ENCODE measurements at places on chromosomes 2 and 18.

GRCh38 chr18:58429442-58429841 is 199.4 kb downstream of the ALPK2 start:
- DNase-seq = no peak

DNA sequence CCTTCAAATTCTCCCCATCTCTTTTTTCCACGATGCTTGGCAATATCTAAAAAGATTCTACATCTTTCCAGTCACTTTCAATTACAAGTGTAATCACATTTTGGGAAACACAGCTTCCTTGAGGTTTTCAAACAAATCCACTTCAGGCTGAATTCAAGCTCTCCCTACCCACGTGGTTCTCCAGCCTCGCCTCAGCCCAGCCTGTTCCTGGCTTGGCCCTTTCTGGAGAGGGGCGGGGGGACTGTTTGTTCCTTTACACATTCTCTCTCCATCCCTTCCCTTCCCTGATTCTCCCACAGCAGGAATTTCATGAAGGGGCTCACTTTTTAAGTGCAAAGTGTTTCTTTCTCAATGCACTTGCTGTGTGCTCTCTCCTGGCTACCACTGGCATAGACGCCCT is 226.3 kb upstream of the SOX11 start:
- DNase-seq = no peak

GRCh38 chr2:192313773-192314172 is 119.0 kb upstream of the TMEFF2 start:
- DNase-seq = no peak

- no peak for DNase-seq
These were observed 172.6 kb downstream of the HAUS1 start for GRCh38 chr18:46276748-46277147.

GRCh38 chr18:39772155-39772919 is 2182.7 kb upstream of the PIK3C3 start:
- DNase-seq = no peak

GRCh38 chr18:59621027-59621426 is 76.2 kb downstream of the CCBE1 start:
- DNase-seq = no peak

- DNase-seq = no peak
These were observed 7.1 kb downstream of the PCBP1 start for GRCh38 chr2:70094171-70094977.

DNA sequence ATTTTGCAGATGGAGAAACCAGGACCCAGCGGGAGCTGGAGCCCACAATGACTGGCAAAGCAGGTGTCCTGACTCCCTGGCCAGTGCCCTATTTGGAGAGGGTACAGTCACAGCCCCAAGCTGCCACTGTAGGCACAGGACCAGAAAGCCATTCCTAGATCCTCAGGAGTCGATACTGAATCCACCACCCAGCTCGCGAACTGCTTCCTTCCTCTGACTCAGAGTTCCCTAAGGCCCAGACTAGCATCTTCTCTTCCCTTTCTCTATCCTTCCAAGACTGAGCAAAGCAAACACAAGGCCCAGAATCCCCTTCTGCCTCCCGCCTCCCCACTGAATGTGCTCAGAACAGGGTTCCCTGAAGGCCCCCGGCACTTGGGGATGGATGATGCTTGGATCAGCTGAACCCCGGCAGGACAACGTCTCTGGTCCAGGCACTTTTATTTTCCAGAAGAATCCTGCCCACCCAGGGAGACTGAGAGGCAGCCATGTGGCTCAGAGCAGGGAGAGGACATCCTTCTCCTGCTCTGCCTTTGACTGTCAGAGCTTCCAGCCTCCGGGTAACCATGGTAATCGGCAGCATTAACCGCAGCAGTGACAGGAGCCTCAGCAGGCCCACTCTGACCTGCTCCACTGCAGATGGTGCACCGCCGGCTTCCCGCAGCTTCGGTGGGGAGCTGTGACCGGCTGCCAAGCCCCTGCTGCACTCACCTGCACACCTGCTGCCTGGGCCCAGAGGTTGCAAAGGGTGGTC is 34.8 kb upstream of the KLHL29 start:
- no peak for DNase-seq

DNA sequence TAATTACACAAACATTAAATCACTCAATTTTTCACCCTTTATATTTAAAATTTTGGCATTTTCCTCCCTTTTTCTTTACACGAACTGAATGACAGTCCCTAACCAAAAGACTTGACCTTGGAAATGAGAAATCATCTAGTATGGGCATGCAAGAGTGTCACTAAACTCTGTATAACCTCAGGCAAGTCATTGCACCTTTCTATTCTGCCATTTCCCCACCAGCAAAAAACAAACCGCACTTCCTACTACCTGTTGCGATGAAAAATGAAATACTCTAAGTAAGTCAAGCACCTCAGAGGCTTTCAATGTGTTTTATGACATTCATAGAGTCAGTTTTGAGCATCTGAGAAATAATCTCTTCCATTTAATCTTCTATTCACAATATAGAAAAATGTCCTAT is 44.1 kb downstream of the ANKRD44 start:
- no peak for DNase-seq

DNA sequence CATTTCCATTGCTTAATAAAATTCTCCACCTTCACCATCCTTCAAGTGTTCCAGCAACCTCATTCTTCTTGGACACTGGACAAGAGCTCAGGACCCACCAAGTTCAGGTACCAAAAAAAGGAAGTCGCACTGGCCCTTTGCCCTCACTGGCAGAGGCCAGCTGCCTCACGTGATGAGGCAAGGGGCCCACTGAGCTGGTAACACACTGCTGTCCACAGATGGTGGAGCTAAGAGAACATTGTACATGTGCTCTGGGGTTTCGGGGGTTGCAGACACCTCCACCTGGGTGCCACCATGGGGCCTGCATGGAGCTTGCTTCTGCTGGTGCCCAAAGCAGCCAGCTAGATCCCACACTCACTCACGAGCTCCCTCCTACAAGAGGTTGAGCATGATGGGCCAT is 71.3 kb downstream of the SCG2 start:
- no peak for DNase-seq

DNA sequence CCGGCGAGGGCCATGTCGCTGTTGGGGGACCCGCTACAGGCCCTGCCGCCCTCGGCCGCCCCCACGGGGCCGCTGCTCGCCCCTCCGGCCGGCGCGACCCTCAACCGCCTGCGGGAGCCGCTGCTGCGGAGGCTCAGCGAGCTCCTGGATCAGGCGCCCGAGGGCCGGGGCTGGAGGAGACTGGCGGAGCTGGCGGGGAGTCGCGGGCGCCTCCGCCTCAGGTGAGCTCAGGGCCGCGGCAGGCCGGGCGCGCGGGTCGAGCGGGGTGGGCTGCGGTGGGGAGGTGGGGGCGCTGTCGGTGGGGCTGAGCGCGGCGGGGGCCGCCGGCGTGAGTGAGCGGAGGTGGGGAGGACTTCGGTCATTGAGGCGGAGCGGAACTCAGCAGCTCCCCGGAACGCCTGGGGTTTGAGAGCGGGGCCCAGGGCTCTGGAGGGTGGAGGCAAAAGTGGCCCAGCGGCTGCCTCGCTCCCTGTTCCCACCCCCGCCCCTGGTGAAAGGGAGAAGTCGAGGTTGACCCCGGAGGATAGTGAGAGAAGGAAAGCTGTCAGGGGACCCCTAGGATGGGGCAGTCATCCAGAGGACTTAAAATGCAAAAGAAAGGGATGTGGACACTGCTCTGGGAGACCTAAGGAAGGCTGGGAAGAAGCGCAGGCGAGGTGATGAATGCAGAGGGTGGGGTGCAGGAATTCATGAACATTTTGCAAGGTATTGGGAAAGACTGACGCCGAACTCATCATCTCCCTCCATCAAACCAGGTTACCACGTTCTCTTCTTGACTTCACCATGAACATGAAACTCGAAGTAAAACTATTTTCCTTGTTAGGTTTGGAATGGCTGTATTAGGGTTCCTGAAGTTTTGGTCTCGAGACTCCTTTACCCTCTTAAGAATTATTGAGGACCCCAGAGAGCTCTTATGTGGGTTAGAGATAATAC is 633 bp downstream of the MALT1 start:
- no peak for DNase-seq

DNA sequence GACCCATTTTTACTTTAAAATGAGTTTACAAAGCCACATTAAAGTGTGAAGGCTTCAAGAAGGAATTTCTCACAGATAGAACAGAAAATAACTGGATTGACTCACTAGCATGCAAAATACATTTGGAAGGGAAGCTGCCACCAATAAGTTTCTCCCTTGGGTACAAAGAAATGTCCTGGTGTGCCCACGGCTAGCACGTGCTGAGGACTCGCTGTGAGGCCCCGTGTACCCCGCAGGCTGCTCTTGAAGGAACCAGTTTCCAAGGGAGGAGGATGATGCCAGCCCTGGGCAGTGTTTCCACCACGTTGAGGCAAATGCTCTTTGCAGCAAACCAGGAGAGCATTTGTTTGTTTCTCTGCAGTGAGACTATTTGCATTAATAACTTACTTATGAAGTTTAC is 207.3 kb downstream of the SH3RF3 start:
- no peak for DNase-seq

GRCh38 chr18:3970929-3971328 is 484.2 kb downstream of the DLGAP1 start:
- no peak for DNase-seq

DNA sequence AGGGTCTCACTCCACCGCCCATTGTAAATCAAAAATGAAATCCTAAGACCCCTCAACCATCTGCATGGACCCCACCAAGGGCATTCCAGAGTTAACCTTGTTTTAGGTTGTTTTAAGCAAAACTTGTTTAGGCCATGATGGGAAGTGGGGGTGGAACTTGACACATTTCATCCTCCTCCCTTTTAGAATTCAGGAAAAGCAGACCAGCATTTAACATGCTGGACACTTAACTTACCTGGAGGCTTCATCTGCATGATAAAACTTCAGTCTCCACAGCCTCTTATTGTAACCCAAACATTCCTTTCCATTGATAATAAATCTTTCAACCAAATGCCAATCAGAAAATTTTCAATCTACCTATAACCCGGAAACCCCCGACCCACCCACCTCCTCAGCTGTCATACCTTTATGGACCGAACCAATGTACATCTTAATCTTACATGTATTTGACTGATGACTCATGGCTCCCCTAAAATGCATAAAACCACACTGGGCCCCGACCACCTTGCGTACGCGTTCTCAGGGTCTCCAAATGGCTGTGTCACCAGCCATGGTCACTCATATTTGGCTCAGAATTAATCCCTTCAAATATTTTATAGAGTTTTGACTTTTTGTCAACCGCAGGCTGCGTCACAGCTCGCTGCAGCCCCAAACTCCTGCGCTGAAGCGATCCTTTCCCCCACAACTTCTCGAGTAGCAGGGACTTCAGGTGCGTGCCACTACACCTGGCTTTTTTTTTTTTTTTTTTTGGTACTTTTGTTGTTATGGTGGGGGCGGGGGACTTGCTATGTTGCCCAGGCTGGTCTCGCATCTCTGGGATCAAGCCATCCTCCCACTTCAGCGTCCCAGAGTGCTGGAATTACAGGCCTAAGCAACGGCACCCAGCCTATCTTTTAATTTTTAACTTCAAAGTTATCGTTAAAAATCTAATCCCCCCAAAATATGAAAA is 917 bp downstream of the MPPE1 start:
- no peak for DNase-seq

DNA sequence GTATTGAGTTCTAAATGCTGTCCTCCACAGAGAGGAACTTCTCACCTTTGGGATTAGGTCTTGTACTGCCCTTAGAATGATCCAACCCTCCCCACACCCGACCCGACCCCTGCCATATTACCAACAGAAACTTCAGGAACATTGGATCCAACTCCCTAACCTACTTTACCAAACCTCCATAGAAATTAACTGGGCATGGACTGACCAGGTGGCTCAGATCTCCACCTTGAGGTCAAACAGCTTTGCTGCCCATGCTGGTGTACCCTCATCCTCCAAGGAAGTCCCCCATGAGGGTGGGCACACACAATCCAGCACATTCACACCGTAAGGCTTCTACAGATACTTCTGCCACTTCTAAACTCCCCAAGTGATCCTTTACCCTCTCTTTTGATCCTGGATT is 21.5 kb downstream of the NFE2L2 start:
- no peak for DNase-seq

GRCh38 chr18:13745696-13746095 is 19.2 kb downstream of the RNMT start:
- DNase-seq = no peak

- peak; percentile 61 for DNase-seq
These were observed at the start of gene TCF7L1 for GRCh38 chr2:85132834-85133637. TSS of gene TCF7L1 (plus strand) at chr2:85133392. CDS start at chr2:85133685, 293 bp downstream.

DNA sequence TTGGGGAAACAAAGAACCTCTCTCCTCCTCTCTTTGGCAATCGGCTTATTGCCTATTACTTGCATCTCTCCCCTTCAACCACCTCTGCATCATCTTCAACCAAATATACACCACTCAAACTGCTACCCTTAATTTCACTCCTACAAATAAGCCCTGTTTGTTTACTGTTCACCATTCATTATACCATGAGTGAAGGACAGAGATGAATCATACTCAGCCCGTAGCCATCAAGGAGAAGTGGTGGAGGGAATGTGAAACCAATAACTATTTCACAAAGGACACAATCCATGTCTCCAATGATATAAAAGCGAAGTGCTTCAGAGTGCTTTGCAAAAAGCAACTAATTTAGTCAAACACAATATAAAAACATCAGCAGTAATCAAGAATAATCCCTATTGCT is 76.8 kb downstream of the CACNB4 start:
- DNase-seq = no peak

- no peak for DNase-seq
These were observed 3.9 kb upstream of the DCTN1 start for GRCh38 chr2:74384051-74384450.

- no peak for DNase-seq
These were observed 382.3 kb upstream of the NT5C1B start for GRCh38 chr2:18971628-18972027.

- DNase-seq = no peak
These were observed 401.1 kb upstream of the CHAC2 start for GRCh38 chr2:53366543-53366942.

DNA sequence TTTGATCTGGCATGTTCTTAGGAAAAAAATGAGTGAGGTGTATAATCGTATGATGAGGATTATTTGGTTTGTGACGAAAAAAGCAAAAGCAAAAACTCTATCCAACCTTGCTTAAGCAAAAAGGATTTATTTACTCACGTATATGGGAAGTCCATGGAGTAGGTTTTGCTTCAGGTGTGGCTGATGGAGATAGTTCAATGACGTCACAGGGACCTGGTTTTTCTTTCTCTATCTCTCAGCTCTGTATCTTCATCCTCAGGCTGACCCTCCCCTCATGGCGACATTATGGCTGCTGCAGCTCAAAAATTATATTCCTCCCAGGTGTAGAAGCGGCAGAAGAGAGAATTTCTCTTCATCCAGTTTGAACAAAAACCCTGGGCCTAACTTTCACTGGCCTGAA is 8.9 kb downstream of the TMSB10 start:
- no peak for DNase-seq

GRCh38 chr2:76256458-76257088 is 545.9 kb upstream of the GCFC2 start:
- no peak for DNase-seq

GRCh38 chr2:234904785-234905184 is 47.0 kb upstream of the SH3BP4 start:
- no peak for DNase-seq
